ENCODE measurements at places on chromosomes 12 and 14.

DNA sequence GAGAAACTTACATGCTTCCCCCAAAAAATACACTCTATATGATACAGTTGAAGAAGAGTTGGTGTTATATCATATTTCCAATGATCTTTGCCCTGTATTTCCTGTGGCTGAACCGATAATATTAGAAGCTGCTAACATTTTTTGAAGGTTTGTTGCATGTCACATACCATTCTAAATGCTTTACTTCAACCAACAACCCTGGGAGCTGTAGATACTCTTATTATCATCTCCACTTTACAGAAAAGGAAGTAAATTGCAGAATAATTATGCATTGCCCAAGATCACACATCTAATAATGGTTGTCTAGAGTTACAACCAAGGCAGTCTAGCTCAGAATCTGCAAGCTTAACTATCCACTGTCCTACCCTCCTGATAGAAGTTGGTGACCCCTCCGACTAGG lies 182.8 kb downstream of the NUAK1 start:
- no peak for DNase-seq

- no peak for DNase-seq
These were observed 180.9 kb downstream of the AEBP2 start for GRCh38 chr12:19620222-19620621.

DNA sequence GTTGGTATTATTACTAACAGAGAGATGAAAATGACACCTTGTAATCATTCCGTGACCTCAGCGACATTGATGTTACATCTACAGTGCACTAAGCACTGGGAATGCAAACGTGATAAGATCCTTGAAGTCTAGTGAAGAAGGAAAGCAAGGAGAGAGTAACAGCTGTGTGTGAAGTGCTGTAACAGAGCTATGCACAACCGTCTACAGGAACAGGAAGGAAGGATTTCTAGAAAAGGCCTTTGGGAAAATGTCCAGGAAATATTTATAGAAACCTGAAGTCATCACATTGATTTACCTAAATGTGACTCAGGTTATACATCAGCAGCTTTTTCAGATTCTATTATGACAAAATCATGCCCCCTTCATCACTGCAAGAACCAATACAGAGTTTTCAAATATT lies 304.2 kb upstream of the AMIGO2 start:
- DNase-seq: no peak

DNA sequence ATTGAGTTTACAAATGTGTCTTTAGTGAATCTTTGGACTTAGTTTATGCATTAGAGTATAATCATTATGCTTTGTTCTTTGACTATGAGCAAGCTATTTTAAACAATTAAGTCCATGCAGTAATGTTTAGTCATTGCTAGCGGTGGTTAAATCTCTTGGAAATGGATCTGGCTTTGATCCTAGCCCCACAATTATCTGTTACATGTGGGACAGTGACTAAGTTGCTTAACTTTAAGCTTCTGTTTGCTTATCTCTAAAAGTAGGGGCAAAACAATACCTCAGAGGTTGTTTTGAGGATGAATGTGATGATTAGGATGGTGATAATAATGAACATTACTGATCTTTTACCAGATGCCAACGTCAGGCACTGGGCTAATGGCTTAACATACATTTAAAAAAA lies 124.2 kb downstream of the NPAS3 start:
- peak; percentile 20 for DNase-seq

GRCh38 chr12:82473111-82473754 lies 114.9 kb downstream of the METTL25 start:
- no peak for DNase-seq

Measured in GM04504 (cell line).